ENCODE measurements at places on chromosomes 2 and 18.

DNA sequence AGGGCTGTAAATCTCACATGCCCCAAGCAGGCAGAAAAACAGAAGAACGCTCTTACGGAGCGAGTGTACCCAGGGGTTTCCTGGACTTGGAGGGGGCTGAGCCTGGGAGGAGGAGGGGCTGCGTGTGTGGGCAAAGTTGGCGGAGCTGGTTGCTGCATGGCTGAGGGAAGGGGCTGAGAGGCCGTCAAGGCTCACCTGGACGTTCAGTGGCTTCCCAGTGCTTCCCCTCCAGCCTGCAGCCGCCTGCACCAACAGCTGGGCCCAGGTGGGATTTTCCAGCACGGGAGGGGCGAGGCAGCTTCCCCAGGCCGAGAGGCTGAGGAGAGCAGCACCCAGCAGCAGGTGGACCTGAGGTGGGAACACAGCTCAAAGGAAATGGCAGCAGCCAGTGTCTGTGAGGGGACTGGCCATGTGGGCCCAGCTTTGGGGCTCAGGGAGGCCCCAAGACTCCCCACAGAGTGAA lies 70.6 kb upstream of the CTDP1 start:
- no peak for DNase-seq

DNA sequence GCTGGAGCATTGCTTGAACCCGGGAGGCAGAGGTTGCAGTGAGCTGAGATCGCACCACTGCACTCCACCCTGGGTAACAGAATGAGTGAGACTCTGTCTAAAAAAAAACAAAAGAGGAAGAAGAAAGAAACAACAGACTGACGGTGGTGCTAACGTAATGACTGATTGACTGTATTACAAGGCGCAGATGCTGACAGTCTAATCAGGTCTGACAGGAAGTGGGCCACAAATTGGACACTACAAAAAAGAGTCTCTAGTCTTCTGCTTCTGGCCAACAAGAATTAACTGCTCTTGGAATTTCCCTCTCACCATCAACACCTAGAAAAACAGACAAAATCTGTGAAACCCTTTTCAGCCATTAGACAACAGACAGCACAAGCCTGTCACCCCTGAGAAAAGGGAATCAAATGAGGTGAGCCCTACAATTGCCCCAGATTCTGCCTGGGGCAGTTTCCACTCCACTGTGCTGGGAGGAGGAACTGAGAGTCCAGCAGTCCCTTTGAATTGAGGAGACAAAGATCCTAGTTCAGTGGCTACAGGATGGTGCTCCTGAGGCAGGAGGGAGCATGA lies 43.3 kb downstream of the SNED1 start:
- no peak for DNase-seq

- DNase-seq = no peak
Observed at GRCh38 chr2:196441527-196441926, 198.0 kb upstream of the CCDC150 start.

GRCh38 chr18:54843314-54843713 lies 15.0 kb downstream of the RAB27B start:
- no peak for DNase-seq

- no peak for DNase-seq
Observed at GRCh38 chr2:227228061-227228667, 63.7 kb downstream of the COL4A3 start.

DNA sequence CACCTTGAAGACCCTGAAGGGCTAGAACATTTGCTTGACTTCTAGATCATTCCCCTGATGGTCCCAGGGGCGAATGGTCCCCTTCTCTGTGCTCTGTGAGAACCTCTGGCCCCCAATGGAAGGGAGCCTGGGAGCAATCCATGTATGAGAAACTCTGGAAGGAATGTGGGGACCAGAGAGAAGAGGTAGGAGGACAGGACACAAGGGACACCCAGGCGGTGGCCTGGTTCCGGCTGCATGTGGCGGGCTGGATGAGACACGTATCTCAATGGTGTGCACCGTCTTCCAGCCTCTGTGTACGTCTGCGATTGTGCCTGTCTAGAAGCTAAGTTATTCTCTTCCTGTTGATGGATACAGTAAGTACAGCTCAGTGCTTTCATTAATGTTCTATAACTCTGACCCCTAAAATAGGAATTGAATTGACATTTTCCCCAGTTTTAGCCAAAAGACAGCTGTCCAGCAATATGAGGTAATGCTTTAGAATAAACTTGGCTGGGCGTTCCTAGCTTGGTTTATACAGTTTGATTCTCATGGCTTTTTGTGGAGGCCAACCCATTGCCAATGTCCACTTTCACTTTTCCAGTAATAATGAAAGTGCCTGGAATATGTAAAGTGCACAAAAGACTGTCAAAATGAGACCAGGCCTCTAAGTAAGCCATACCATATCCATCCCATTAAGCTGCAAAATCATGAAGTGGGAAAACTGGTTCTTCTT lies 30.1 kb upstream of the COPS8 start:
- DNase-seq = no peak

DNA sequence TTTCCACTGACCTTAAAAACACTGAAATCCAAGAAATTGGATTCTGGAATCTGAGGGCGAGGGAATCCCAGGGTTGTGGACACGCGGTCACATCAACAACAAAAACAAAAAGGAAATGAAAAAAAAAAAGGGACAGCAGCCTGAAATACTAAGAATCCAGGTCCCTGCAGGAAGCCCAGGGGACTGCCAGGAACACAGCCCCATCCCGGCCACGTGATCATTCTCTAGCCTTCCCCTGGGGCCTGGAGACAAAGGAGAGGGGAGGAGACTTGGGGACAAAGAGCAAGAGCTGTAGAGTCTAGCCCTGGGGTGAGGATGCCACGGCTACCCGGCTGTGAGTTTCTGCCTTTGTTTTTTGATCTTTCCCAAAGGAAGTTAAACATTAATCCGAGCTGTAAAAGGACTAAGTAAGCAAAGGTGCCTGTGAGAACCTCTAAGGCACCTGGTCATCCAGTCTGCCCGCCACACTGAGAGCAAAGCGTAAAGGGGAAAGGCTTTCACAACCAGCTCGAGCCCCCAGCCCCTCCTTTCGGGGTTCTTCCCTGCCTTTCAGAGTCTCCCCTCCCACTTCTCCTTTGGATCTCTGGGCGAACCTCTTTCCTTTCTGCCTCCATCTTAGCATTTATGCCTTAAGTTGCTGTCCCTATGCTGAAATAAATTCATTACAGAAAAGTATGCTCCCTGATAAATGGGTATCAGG lies 57.9 kb upstream of the MSH2 start:
- DNase-seq = peak; percentile 68
